Stimulated activated CD8-positive, alpha-beta memory T cell treated with anti-CD3 and anti-CD28 coated beads, Interleukin-15, amount 100 ng/mL, for 4 hours (primary cell): ENCODE measurements at places on chromosomes 5 and 9.

DNA sequence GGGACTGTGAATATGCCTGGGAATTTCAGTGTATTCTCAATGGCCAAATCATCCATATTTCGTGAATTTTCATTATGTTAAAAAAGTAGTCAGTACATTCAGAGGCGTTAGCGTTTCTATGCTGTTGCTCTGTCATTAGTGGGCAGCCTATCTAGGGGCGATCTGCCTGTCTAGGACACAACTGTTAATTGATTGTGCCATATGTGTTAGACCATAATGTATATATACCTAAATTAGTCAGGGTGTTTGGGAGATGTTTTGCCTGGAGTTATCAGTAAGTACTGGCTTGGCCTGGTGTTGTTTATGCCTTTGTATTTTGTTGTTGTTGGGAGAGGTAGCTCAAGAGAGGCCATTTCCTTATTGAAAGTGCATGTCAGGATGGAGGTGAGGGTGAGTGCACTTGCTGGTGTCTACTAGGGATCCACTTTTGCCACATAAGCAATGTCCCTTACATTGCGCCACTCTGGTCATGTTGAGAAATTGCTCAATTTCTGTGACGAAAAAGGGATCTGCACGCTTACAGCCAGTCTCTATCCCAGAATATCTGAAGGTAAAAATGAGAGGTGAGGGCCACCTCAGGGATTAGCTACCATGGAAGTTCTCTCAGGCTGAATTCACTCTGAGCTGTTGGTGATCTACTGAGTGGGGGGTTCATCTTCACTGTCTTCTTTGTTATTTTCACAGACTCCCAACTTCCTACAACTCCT, 123.3 kb downstream of the ST8SIA4 start:
- no peak for DNase-seq

DNA sequence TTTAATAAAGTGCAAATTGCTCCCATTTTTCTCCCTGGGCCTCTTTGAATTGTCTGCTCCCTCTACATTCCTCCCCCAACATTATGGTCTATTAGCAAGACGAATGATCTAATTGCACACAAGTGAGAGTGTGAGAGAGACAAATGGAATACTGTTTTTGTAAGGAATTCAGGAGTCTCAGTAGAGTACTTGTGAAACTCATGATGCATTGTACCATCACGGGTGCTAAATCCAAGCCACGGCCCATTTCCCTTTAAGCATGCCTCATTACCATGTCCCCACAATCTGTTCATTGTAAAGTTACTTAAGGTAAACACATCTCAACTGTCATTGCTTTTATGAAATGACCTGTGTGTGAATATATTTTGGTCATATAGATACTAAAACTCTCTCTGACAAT, 62.8 kb downstream of the CD180 start:
- DNase-seq, result no peak

DNA sequence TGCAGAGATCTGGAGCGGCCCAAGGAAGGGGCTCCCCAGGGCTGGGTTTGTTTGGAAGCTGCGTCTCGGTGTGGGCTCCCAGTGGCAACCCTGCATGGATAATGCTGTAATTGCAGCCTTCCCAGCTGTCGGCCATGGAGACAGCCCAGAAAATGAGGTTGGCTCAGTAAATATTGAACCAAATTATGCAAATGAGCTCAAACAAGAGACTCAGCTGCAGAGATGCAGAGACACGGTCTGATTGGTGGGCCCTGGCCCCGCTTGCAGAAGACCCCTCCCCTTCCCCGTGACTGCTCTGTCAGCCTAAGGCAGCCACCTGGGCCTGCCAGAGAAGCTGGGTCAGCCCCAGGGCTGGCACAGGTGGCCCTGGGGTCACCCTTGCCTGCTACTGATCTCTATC, 75.9 kb downstream of the RAD23B start:
- no peak for DNase-seq

GRCh38 chr9:105708405-105708804, 14.1 kb downstream of the TMEM38B start:
- DNase-seq, result no peak

DNA sequence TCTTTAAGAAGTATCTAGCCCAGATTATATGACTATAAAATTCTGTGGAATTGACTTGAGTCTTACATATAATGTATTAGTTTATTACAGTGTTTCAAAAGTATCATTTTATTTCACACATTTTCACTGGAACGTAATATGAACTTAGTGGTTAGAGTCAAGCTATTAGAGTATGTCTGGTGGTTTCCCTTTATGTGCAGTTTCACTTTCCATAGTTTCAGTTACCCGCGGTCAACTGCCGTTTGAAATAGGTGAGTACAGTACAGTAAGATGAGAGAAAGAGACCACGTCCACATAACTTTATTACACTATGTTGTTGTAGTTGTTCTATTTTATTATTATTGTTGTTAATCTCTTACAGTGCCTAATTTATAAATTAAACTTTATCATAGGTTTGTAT, 50.5 kb downstream of the COMMD10 start:
- DNase-seq, result no peak

GRCh38 chr9:123866497-123866896, 63.4 kb downstream of the DENND1A start:
- no peak for DNase-seq

DNA sequence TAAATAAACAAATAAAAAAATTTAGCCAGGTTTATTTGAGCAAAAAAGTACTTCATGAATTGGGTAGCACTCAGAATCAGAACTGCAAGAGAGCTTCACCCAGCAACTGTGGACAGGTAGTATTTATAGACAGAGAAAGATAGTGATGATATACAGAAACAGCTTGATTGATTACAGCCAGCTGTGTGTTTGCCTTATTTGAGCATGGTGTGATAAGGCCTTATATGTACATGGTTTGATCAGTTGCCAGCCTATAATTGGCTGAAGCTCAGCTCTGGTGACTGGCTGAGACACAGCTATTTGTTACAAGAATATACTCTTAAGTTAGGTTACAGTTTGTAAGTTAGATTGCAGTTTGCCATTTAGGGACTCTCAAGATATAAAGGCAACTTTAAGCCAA, 34.3 kb upstream of the ARL15 start:
- no peak for DNase-seq

DNA sequence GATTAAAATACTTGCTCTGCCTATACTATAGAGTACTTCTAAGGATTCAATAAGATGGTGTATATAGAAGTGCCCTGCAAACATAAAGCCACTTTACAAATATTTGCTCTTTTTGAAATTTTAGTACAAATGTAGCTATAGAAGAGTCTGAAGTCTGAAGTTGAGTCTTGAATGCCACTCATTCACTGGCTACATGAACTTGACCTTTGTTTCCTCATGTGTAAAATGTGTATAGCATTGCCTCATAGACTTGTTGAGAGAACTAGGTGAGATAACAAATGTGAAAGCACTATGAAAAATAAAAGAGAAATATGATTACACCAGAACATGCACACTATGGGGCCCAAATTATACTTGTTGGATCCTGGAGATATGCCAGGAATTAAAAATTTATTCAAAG, 244.7 kb downstream of the SEC61B start:
- DNase-seq, result no peak

GRCh38 chr5:166340039-166340438, 1951.4 kb upstream of the WWC1 start:
- no peak for DNase-seq

GRCh38 chr9:13862654-13863053, 451.3 kb downstream of the NFIB start:
- DNase-seq, result no peak

DNA sequence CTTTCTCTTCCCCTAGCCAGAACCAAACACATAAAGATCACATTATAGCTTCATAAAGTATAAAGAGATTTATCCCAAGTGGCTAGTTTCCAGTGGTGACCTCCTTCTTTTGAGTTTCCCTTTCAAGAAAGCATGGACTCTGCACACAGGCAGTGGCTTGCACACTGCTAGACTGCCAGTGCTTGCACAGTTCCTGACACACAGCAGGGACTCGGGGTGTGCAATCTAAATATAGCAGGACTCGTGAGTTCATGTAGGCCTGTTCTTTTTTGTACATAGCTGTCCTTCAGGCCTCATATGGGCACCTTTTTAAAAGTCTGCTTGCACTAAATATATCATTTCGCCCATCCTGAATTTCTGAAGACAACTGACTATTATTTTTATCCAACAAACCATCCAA, 308.6 kb downstream of the FBXL7 start:
- DNase-seq, result no peak
